Stimulated activated CD8-positive, alpha-beta memory T cell treated with anti-CD3 and anti-CD28 coated beads, Interleukin-4, amount 100 ng/mL, for 4 hours (primary cell): ENCODE measurements at places on chromosomes 11 and 22.

DNA sequence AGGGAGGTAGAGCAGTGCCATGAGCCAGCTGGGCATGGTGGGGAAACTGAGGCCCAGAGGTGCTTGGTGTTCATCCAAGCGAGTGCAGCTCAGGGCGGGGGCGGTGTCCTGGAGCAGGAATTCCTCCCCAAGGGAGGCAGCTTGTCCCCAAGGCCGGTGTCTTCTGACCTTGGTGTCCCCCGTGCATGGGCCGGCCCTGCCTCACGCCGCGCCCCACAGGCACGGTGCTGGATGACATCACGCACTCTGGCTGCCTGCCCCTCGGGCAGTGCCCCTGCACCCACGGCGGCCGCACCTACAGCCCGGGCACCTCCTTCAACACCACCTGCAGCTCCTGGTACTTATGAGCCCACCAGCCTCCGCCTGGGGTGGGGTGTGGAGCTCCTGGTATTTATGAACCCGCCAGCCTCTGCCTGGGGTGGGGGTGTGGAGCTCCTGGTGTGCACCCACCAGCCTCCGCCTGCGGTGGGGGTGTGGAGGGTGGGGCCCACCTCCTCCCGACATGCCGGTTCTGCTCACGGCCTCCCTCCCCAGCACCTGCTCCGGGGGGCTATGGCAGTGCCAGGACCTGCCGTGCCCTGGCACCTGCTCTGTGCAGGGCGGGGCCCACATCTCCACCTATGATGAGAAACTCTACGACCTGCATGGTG, 6.7 kb downstream of the MUC5B start:
- DNase-seq = no peak

DNA sequence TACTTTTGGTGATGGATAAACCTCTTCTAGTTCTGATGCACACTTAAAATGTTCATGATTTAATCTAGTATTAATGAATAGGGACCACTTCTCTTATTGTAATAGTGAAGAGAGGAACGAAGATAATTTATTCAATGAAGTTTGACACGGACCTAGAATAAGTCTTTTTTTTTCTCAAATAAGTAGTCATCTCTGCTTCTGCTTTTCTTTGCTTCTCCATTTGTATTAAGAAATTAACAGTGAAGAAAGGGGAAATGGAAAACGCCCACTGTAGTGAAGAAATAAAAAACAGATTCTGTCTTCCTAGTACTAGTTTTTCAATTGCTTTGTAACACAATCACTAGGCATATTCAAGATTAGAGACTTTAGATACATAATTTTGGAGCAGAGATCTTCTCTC, 73.0 kb downstream of the CD44 start:
- no peak for DNase-seq

GRCh38 chr22:32668254-32669094, 133.0 kb upstream of the TIMP3 start:
- no peak for DNase-seq

DNA sequence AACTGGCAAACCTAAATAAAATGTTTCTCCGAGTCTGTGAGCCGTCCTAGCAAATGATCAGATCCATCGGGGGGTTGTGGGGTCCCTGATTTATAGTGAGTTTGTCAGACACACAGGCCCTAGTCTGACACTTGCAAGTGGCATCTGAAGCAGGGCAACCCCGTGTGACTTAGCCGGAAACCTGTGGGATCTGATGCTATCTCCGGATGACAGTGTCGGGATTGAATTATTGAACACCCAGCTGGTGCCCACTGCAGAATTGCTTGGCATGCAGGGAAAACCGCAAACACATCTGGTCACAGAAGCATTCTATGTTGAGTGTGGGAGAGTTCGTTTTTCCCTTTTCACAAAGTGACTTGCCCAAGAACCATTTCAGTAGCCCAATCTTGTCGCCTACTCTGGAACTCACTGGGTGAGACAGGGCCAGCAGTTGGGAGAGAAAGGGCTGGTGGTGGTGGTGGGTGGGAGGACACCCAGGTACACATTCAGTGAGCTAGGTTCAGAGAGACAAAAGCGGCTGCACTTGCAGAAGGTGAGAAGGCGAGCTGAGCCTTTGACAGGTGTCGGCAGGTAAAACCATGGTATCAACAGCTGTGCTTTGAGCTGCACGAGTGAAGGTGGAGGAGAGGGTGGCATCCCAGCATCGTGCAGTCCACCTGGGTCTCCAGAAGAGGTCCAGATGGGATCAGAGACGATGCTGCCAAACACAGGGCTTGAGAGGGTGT, 33.7 kb upstream of the B3GAT1 start:
- no peak for DNase-seq

DNA sequence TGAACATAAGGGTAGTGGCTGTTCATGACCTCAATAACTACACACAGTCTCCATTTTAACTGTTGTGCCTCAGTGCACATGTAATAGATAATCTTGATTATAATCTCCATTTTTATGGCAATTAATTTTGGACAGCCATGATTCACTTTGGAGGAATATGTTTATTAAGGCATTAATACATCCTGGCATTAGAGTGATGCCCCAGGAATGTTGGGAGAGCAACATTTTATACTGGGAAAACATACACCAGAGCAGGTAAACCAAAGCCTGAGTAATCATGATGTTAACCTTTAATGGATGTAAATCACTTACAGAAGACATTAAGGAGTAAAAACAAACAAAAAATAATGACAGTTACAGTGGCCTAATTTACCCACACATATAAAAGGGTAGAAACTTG, 886.3 kb upstream of the RAG2 start:
- DNase-seq = no peak

GRCh38 chr11:2775083-2775625, 75.4 kb upstream of the KCNQ1OT1 start:
- DNase-seq = no peak

- no peak for DNase-seq
Measured at GRCh38 chr22:27154717-27155116, 497.3 kb downstream of the MIAT start.

DNA sequence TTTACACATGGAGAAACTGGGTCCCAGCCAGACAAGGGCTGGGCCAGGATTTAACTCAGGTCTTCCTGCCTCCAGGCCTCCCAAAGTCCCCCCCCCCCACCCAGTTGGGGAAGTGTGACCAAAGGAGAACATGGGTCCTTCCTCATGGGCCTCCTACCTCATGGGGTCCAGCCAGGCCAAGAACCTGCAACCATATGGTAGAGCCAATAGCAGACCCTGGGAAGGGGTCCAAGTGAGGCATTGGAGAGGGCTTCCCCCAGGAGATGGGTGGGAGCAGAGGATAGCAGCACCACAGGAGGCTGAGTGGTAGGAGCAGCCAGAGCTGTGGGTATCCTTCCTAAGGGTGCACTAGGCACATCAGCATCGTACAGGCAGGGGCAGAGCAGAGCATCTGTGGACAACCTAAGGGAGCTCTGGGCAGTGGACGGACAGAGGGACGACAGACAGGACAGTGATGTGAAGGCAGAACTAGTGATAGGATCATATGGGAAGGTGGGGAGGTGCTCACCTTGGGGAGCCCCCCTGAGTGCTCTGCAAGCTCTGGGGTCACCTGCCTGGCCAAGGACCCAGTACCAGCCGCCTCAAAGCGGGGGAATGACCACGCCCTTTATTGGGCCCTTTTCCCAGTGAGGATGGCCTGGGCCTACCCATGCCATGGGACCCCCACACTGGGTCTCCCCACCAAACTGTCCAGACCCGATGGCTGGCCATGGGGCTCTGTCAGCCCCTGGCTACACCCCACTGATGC, 4.5 kb downstream of the ARVCF start:
- no peak for DNase-seq

DNA sequence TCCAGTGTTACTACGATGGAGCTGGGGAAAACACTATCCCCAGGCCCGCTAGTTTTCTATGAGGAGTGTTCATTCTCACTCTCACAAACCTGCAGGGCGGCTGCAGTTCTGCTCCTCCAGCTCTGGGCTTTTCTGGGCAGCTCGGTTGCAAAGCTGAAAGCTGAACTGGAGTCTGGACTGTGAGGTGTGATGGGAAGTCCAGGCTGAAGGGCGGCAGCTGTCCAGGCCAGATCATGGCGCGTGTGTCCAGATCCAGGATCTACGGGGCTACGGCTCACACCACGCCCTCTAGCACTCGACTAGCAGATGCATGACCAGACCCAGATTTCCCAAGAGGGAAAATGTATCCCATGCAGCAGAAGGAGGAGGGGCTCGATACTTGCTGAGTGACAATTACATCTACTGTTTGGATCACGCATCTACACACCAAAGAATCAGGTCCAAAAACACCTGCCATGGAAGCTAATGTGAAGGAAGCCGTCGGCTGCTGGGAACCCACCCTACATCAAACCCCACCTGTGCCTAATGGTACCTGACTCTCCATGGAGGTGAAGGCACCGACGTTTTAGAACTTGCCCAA, 555.0 kb downstream of the BRD1 start:
- DNase-seq = no peak

GRCh38 chr11:61834278-61835048, 6.4 kb downstream of the FADS2 start:
- no peak for DNase-seq

DNA sequence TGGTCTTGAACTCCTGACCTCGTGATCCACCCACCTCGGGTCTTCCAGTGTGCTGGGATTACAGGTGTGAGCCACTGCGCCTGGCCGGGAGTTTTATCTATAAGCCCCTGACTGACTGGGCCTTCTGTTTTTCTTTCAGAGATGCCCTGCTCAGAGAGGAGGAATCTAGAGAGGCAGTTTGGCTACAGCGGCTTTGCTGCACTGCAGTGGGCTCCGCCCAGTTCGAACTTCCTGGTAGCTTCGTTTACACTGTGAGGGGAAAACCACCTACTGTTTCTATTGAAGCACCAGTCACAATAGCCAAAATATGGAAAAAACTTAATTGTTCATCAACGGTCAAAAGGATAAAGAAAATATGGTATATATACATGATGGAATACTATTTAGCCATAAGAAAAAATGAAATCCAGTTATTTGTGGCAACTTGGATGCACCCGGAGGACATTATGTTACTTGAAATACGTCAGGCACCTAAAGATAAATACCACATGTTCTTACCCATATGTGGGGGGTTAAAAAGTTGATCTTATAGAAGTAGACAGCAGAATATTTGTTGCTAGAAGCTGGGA, 31.9 kb upstream of the FAM181B start:
- DNase-seq = no peak

DNA sequence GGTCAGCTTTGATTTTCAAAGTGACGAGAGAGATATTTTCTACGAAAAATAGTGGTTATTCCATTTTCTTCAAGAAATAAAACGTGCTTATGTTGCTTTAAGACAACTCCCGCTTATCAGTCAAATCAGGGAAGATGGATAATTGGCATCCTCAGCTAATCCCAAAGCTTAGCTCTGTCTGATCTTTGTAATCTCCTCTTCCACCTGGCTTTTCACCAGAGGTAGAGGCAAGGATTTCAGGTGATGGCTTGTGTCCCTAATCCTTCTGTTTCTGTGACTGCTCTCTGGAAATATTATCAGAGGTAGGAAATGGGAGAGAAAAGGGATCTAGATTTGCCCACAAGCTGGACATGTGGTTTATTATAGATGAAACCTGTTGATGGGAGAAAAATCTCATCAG, 78.9 kb downstream of the DBX1 start:
- no peak for DNase-seq

DNA sequence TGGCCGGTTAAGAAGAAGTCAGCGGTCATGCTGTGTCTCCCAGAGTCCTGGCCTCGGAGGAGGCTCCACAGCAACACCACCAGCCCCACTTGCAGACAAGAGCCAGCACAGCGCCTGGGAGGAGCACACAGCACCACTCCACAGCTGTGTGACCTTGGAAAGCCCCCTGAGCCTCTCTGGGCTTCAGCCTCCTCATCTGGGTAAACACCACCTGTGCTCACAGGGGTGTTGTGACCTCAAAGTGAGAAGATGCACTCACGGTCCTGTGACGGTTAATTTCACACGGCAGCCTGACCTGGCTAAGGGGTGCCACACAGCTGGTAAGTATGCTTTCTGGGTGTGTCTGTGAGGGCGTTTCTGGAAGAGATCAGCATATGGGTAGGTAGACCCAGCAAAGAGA, 54.7 kb downstream of the PHF21B start:
- no peak for DNase-seq

DNA sequence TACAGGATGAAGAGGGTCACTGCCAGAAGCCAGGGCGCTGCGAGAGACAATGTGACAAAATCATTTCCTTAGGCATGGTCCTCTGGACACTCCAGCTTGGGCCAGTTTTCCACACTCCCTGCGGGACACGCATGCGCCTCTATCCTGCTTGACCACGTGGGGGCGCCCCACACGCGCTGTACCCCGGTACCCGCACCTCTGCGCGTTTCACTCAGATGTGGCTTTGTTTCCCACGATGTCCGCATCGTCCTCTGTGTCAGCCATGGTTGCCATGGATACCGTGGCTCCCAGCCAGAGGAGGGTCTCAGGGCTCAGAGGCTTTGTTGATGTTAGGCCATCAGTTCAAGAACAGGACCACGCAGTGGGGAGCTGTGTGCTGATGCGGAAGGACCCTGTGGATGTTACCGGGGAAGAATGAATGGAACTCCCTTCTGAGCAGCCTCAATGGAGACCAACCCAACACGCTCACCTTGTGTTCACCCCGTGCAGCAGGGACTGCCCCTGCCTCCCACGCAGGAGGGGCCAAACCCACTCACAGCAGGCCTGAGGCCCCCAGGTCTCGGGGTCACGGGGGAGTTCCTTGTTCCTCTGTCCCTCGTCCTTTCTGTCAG, 101.1 kb upstream of the SLC22A12 start:
- no peak for DNase-seq

DNA sequence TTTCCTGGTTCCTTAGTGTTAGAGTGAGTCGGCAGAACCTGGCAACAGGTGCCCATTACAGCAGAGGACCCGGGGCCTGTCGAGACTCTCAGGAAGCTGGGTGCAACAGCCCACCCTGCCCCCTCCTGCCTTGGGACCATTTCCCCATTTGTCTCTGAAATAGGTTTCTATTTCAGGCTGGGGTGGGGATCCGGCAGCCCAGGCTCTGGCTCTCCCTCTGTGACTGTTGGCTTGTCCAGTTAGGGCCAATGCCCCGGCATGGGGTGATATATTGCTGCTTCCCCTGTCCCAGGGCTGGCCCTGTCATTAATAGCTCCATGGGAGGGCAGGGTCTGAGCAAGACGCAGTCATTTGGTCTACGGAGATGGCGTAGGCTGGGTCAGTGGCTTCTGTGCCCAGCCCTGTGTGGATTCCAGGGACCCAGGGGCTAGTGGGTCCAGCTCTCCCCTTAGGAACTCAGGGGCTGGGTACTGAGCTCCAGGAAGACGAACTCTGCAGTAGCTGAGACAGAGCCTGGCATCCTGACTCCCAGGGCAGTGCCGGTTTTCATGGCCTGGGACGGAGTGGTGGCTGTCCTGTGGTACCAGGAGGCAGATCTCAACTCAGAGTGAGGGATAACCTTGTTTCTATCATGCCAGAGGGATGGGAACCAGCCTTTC, 2.7 kb downstream of the P2RY6 start:
- DNase-seq = no peak

- DNase-seq = no peak
Measured at GRCh38 chr11:110728883-110729282, 16.6 kb upstream of the ARHGAP20 start.
